ENCODE measurements at places on chromosomes 6 and 20.

DNA sequence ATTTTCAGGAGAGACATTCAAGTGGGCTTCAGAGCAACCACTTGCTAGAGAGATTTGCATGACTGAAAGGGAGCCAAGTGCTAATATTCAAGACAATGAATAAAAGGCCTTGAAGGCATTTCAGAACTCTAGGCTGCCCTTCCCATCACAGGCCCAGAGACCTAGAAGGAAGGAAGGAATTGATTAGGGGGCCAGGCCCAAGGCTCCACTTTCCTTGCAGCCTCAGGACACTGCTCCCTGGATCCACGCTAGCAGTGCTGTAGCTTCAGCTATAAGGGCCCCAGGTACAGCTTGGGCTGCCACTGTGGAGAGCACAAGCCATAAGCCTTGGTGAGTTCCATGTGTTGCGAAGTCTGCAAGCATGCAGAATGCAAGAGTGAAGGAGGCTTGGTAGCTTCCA is 731.9 kb upstream of the FLRT3 start:
- no peak for DNase-seq

DNA sequence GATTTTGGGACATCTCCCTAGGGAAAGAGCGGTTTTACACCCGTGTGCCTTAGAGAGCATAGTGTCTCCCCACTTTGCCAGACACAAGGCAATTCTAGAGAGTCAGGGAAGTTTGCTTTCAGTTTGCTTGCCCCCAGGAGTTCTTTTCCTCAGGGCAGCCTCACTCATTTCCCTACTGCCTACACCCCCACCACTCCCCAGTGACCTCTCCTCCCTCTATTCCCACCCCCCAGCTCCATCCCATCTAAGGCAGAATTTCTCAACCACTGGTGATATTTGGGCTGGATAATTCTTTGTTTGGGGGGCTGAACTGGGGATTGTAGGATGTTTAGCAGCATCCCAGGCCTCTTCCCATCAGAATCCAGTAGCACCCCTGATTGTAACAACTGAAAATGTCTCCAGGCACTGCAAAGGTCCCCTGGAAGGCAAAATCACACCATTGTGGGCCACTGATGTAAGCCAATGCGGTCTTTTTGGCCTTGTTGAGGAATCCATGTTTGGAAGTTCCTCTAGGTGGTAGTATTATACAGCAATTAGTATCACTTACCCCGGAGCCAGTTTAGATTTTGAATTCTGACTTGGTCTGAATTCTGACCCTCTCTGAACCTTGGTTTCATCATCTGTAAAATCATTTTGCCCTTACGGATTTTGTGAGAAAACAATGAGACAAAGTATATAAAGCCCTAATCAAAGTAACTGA is 1.3 kb downstream of the EPPIN start:
- no peak for DNase-seq

DNA sequence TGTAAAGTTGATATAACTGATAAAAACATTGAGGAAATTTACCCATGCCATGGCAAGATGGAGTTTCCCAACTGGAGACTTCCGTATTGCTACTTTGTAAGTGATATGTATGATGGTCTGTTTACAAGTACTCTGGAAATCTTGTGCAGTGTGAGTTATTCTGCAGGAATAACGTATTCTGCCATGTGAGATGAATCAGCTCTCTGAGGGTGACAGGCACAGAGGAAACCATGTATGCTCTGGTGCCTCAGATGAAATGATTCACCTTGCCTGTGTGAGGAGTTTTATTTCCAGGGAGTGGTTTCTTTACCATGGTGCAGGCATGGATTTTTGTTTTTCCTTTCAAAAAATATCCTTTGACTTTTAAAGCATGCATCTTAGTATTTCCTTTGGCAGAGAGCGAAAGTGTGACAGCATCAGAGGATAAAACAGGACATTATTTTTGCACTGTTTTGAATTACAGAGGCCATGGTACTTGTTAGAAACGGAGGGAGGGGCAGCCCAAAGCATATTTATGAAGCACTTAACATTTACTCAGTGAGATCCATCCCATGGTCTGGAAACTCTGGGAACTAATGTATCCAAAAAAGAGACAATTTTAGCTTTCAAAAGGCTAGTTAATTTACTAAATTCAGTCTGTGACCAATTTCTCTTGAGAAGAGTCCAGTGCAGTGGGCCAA is 36.0 kb upstream of the MTRF1L start:
- no peak for DNase-seq

- DNase-seq: no peak
Measured at GRCh38 chr6:47674673-47675072, 23.7 kb upstream of the ADGRF4 start.

GRCh38 chr6:108476376-108476775 is 84.3 kb upstream of the FOXO3 start:
- no peak for DNase-seq

GRCh38 chr20:62898970-62899632 is 27.2 kb downstream of the DIDO1 start:
- DNase-seq: no peak

GRCh38 chr20:49006446-49006980 is 39.6 kb upstream of the CSE1L start:
- no peak for DNase-seq

GRCh38 chr6:52335576-52335975 is 26.4 kb upstream of the PAQR8 start:
- no peak for DNase-seq

DNA sequence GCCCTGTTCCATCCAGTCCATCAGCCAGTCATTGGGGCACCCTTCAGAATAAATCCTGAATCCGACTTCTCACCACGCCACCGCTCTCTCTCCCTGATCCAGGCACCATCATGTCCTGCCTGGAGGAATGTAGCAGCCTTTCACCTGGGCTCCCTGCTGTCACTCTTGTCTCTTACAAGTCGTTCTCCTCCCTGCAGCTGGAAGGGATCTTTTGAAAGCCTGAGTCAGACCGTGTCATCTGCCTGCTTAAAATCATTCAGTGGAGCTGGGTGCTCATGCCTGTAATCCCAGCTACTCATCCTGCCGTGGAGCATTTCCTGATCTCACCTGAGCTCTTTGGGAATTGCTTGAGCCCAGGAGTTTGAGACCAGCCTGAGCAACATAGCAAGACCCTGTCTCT is 19.2 kb upstream of the KCNG1 start:
- no peak for DNase-seq

DNA sequence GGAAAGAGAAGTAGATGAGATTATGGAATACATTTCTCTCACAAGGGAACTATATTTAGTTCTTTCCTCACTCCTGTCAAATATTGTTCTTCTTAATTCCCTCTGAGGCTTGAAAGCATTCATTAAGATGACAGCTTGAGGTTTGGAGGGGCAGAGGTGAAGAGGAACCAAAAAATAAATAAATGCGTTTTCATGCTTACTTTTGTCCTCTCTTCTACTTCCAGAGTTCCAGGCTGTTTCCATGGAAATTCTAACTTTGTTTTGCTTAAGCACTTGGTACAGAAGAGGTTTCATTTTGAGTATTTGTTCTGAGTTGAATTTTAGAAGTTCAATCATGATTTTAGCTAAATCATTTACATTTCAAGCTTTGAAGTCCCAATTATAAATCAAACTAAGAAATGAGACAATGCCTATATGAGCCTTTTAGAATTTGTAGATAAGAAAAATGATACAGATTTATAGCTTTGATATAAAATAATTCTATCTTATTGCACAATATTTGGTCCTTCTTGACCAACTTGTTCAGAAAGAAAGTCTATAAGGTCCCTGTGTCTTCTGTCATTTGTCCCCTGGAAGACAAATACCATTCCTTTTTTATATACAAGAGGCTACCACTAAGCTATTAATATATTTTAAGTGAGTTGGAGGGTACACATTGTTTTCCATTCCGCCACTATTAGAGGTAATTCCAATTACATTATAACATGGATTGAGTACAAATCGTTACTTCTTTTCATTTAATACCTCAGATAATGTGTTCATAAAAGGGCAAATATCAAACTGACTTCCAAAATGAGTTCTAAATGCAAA is 16.3 kb downstream of the RBM24 start:
- no peak for DNase-seq

GRCh38 chr20:19231359-19232035 is 19.1 kb downstream of the SLC24A3 start:
- DNase-seq: no peak

GRCh38 chr6:44676246-44676790 is 288.8 kb downstream of the CDC5L start:
- DNase-seq: no peak

DNA sequence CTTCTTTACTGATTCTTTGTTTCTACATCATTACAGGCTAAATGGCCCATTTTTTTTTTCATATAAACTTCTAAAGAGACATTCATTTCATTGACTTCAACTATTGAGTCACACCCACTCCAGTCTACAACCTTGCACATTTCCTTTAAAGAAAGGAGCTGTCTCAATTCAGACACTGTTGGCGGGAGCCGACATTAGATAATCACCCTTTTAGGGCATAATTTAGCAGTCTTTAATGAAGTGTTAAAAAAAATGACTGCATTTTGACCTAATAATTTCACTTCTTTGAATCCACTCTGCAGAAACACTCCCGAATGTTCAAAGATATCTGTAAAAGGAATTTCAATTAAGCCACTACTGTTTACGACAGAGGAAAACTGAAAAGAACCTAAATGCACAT is 1.5 kb downstream of the EPM2A start:
- DNase-seq: no peak

- no peak for DNase-seq
Measured at GRCh38 chr20:5230544-5230943, 86.2 kb downstream of the PROKR2 start.

GRCh38 chr6:73779943-73780342 is 83.9 kb downstream of the CD109 start:
- DNase-seq: no peak

- DNase-seq: no peak
Measured at GRCh38 chr6:2563635-2564034, 187.1 kb downstream of the MYLK4 start.

GRCh38 chr6:99602520-99603420 is 3.9 kb upstream of the PRDM13 start:
- DNase-seq: peak; percentile 35

DNA sequence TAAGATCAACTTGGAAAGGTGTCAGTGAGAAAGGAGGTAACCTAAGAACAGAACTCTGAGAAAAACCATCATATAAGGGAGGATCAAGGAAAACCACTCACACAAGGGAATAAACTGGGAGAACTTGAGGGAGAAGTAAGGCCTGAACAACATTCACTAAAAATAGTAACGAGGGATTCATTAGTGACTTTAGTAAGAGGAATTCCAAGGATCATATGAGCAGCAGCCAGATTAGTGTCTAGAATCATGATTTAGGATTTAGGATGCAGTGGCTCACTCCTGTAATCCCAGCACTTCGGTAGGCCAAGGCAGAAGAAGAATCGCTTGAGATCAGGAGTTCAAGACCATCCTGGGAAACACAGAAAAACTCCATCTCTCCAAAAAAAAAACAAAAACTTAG is 376.5 kb upstream of the MARCKS start:
- DNase-seq: no peak

DNA sequence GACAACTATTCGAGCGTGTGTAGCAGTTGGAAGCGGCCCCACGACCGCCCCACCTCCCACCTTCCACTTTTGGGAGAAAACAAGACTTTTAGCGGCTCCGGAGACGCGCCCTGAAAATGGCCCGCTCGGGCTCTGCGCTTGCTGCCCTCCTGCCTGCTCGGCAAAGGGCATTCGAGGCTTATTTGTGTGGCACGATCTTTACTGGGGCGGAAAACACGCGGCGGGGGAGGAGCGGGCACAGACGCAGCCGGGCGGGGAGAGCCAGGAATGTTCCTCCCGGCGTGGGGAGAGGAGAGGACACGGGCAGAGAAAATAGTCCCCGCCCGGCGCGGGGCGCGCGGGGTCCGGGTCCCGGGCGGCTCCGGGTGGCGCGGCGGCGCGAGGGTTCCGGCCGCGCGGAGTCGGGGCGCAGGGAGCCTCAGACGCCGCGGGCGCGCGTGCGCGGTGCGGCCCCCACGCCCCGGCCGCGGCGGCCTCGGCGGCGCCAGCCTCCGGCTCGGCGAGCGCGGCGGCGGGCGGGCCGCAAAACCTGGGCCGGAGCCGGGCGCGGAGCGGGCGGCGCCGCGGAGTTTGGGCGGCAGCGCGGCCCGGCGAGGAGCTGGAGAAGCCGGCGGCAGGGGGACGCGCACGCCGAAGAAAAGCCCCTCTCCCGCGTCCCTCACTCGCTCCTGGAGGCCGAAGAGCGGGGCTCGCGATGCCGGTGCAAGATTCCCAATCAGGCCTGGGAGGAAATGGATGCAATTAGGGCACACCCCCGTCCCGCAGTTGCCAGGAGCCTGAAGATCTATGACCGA is 90.0 kb upstream of the ARID1B start:
- peak; percentile 92 for DNase-seq

- no peak for DNase-seq
Measured at GRCh38 chr20:41004531-41005360, 23.9 kb upstream of the TOP1 start.

- DNase-seq: no peak
Measured at GRCh38 chr6:158907931-158908330, 88.8 kb upstream of the EZR start.

DNA sequence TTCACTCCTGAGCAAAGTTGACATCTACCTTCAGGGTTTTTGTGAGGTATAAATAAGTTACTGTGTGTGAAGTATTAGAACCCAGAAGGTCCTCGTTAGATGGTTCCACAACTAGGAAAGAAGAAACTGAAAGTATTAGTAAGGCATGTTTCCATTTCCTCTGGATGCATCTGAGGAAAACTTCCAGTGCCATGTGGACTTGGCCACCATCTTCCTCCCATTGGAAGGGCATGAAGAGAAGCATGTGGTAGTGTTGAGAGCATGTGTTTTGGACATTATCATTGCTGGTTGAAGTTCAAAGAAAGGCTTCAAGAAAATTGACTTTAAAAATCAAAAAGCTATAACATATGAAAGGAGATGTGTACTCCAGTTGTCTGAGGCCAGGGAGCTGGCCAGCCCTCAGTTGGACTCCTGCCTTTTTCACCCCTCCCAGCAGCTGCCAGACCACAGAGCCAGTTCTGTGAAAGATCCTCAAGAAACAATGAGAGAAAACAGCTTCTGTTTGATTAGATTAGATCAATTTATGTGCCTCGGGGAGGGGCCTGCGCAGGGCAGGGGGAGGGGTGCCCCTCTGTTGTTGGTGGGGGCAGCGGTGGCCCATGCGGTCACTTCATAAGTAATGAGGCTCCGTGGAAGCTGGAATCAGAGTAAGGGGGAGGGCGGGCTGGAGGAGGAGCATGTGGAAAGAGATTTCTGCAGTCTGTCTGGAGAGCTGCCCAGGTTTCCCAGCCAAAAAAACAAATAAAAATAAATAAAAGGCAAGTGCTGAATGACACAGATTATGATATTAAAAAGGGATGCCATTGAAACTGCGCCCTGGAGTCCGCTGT is 154.0 kb downstream of the JARID2 start:
- no peak for DNase-seq

GRCh38 chr20:51768759-51769517 is 748 bp upstream of the ATP9A start:
- no peak for DNase-seq

GRCh38 chr20:59850018-59850641 is 83.3 kb downstream of the SYCP2 start:
- DNase-seq: no peak

DNA sequence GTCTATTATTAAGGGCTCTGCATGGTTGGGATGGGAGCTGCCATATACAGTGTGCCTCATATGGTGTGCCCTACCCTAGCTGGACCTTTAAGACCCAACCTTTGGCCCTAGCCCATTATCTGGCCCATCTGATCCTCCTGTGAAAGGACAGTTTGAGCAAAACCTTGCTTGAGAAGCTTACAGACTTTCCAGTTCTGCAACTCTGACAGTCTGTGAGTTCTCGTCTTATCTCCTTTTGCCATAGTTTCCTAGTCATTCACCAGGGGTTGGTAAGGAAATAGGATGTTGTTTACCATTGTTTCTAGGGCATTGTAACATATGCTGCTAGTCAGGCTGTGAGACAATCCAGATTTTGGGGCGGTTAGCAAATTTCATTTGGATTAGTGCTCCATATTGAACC is 17.2 kb downstream of the CTNNBL1 start:
- DNase-seq: no peak

GRCh38 chr20:25989196-25989595 is 292.5 kb upstream of the ZNF337 start:
- DNase-seq: no peak
